Stimulated activated CD4-positive, alpha-beta T cell treated with anti-CD3 and anti-CD28 coated beads, Interleukin-15, amount 100 ng/mL, for 1 hour (primary cell): ENCODE measurements at places on chromosomes 5 and 9.

- no peak for DNase-seq
Observed at GRCh38 chr9:134484479-134484878, 157.1 kb upstream of the COL5A1 start.

GRCh38 chr5:76007904-76008303, 75.3 kb upstream of the SV2C start:
- DNase-seq = no peak

GRCh38 chr9:134814598-134815215, 65.9 kb upstream of the FCN2 start:
- no peak for DNase-seq

DNA sequence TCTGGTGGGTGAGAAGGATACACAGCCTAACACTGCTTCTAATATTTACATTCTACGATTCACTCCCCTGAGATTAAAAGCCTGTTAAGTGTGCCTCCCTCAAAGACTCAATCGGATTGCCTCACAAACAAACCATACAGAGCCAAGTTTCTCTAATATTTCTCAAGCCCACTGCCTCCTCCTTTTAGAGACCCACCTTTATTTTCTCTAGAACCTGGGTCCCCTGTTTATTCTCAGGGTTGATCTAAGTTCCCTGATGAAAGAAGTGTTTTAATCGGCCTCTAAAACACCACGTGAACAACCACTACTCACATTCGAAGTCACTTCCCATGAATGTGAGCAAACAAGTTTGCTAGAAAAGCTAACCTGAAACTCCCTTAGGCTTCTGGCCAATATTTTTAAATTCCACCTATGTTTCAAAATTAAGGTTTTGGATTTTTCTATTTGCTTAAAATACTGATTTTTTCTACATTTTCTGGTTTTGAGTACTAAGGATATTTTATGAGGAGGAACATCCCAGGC, 76.5 kb downstream of the GLIS3 start:
- no peak for DNase-seq

GRCh38 chr5:28499766-28500290, 1461.4 kb upstream of the CDH9 start:
- no peak for DNase-seq
